ENCODE measurements at places on chromosomes 5 and 9.

GRCh38 chr5:4058899-4059298 is 463.3 kb downstream of the IRX1 start:
- DNase-seq: peak; percentile 58

GRCh38 chr5:110572729-110573128 is 153.7 kb downstream of the TMEM232 start:
- DNase-seq: no peak

DNA sequence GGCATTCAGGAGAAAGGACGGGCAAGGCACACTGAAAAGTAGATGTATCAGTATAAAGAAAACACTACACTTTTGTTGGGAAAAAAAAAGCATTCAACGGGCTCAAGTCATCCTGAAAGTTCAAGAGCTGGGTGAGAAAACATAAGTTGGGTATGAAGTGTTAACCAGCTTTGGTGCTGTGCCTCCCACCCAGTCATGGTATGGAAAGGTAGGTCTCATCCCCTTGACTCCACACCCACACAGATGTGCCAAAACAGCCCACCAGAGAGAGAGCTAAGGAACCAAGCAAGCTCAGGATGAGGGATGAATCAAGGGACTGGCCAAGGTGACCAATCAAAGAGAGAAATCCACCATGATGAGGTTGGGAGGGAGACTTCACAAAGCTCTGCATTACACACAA is 54.7 kb downstream of the ESM1 start:
- no peak for DNase-seq

DNA sequence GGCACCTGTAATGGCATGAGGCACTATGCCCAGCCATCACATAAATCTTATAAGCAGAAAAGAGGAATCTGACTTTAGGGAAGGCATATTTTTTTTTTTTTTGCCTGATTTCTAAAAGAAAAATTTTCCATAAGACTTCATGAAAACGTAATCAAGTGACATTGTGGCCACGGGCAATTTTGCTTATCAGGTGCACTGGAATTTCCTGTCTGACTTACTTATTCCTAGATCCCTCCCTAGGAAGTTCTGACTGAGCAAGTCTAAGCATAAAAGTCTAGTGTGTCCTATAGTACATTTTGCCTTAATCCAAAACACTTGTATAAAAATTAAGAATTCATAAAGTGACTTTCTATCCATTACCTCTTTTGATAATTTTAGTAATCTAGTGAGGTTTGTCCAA is 12.5 kb downstream of the C5orf46 start:
- DNase-seq: no peak

- DNase-seq: no peak
Observed at GRCh38 chr5:32099486-32100035, 74.6 kb downstream of the GOLPH3 start.

DNA sequence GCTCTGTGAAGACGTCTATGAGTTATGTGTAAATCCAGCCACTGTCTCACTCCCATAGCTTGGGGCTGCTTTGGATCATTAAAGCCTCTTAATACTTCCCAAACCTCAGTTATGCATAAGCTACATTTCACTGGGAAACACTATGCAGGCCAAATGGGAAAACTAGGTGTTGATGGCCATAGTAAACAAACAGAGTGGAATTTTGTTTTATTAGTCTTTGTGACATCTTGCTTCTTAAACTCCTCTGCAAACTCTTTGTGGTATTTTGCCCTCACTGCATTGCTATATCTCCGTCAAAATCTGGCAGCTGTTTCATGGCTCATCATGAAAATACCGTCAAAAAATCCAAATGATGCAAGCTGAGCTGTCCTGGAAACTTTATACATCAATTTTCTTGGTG is 167.2 kb upstream of the HMHB1 start:
- DNase-seq: no peak

DNA sequence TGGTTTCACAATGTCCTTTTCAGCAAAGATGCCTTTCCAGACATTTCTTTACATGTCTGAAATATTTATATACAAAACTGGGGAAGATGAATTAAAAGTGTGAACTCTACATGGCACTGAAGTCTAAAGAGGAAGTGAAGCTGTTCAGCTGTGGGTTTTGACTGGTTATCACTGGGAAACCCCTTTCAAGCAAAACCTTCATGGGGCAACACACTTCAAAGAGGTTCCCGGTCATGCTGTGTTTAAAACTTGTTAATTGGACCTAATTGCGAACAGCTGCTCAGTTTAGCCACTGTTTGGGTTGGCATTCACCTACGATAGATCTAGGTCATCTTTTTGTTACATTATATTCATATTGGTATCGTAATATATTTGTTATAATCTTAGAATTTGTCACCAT is 20.0 kb upstream of the GDNF start:
- DNase-seq: no peak

GRCh38 chr5:139872052-139872766 is 76.6 kb downstream of the PSD2 start:
- DNase-seq: no peak

DNA sequence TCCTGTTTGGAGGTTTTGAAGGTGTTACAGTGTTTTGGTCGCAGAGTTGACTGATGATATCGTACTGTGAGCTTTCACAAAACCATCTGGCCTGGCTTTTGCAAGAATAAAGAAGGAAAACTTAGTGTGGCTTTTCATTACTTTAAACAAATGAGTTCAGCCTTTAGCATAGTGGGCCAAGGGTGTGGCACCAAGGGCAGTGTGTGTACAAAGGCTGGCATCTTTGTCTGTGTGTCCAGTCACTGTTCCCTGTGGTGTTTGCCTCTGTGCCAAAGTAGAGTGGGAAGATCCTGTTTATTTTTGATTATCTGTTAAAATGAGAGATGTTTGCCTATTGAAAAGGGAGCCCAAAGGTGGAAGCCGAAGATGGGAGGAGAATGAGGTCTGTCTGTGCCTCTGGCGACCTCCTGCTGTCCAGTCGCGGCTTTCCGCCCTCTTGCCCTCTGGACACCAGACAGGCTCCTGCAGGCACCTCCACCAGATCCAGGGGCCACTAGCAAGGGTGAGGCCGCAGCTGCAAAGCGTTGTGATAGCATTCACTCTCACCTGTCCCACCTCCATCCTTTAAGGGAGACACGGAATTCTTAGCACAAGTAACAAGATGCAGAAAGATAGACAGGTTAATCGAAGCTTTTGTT is 113.7 kb downstream of the TRIO start:
- DNase-seq: no peak

DNA sequence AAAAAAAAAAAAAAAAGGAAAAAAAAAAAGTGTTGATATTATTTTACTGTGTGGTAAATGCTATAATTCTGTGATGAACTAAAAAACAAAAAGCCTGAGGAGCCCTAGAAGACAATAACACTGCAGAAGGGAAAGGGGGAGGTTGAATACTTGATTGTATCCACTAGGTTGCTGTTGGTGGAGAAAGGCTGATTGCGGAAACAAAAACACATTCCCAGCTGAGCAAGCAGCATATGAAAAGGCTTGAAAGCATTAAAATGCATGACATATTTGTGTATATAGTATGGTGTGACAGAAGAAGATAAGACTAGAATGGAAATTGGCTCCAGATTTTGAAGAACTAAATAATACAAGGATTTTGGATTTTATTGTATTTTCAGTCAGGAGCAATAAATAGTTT is 8.9 kb downstream of the RABGAP1 start:
- DNase-seq: no peak

GRCh38 chr5:96634881-96635280 is 27.3 kb upstream of the CAST start:
- no peak for DNase-seq

DNA sequence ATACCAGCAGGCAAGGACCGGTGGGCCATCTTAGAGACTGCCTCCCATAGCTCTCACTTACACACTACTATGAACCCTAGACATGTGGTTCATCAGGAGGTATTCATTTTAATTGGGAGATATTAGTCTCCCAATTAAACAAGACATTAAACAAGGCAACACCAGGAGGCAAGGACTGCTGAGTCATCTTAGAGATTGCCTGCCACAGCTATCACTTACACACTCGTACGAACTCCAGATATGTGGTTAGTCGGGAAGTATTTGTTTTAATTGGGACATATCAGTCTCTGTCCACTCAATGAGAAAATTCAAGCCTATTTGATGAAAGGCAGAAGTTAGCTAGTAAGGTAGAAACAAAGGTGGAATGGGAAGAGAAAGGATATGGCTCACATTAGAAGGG is 343.9 kb downstream of the NFIB start:
- DNase-seq: no peak

- no peak for DNase-seq
Observed at GRCh38 chr9:125650271-125650737, 56.7 kb downstream of the MAPKAP1 start.

GRCh38 chr5:86320266-86320665 is 297.5 kb upstream of the COX7C start:
- DNase-seq: no peak

- DNase-seq: no peak
Observed at GRCh38 chr5:61869333-61869732, 436.7 kb upstream of the KIF2A start.

DNA sequence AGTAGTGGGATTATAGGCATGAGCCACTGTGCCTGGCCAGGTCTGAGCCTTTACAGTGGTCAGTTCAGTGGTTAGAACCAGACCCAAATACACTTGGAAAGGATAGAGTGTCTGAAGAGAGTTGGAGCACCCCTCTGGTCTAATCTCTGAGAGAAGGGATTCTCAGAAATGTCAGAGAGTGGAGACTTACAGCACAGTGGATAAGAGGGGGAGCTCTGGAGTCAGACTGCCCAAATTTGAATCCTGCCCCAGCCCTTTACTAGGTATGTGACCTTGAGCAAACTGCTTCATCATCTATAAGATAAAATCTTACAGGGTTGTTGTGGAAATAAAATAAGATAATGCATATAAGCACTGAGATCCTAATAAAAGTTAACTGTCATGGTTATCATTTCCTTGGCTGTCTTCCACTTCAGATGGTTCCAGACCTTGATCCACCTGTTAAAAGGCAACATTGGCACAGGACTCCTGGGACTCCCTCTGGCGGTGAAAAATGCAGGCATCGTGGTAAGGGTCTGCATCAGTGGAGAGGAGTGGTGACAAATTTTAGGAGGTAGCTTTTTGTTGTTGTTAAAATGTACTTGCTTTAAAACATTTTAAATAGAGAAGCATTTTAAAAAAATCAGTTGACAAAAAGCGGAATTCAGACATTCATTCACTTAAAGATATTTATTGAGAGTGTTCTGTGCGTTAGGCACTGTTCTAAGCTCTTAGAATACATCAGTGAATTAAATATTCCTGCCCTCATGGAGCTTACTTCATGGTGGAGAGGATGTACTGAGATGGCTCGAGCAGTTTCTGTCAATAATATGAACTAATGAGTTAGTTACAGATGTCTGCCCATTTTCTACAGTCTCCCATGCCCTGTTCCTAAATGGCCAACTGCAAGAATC is 16.0 kb downstream of the SLC36A1 start:
- DNase-seq: no peak

DNA sequence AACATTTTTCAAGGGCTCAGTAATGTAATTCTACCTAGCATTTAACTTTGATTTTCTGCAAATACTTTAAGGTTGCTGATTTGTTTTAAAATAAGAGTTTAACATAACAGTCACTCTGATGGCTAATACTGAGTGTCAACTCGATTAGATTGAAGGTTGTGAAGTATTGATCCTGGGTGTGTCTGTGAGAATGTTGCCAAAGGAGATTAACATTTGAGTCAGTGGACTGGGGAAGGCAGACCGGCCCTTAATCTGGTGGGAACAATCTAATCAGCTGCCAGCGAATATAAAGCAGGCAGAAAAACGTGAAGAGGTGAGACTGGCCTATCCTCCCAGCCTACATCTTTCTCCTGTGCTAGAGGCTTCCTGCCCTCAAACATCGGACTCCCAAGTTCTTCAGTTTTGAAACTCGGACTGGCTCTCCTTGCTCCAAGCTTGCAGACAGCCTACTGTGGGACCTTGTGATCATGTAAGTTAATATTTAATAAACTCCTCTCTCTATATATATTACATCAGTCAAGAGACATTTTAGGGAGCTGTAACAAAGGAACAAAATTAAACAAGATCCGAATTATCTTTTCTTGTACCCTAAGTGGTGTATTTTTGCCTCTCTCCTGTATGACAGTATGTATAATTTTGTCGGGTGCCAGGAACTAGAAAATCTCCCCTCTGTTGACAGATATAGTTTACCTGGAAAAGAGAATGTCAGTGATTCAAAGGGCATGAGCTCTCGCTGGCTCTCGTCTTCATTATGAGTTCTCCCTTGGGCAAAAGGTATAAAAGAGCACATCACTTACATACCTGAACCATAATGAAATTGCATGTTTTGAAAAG is 576.1 kb downstream of the LRRC70 start:
- DNase-seq: no peak

- no peak for DNase-seq
Observed at GRCh38 chr5:178489271-178489976, 100.8 kb downstream of the COL23A1 start.

DNA sequence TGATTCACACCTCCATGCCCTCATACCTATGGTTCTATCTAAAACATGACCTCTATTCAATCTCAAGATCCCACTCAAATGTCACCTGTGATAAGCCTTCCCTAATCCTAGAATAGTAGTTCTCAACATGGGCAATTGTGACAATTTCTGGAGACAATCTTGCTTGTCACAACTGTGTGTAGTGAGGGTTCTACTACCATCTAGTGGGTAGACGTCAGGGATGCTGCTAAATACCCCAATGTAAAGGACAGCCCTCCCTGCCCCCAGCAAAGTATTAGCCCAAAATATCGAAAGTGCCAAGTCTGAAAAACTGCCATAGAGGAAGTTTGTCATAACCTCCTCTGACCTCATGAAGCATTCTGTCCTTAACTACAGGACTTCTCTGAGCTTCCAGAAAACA is 32.0 kb downstream of the TBCA start:
- no peak for DNase-seq

- no peak for DNase-seq
Observed at GRCh38 chr5:166507810-166508425, 1783.5 kb upstream of the WWC1 start.

- no peak for DNase-seq
Observed at GRCh38 chr9:17322882-17323864, 188.3 kb downstream of the CNTLN start.

GRCh38 chr5:3105581-3105980 is 354.1 kb upstream of the IRX2 start:
- DNase-seq: no peak

DNA sequence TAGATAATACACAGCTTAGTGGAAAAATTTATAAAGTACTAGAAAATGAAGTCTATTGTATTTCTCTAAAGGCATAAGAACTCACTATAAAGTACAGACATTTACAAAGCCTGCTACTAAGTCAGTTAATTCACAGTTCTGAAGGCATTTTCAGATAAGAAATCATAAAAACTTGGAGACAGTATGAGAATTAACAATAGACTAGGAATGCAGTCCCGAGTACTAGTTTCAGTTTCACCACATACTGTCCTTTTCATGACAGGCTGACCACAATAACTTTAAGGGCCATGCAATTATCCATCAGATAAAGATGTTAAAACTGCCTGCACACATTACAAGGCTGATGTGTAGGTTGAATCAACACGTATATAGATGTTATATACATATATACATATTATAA is 362.6 kb upstream of the SMC2 start:
- DNase-seq: no peak

All from urothelium cell line (cell line).